ENCODE measurements at places on chromosomes 3 and 15.
A peak's percentile ranks its signal among the peaks of the same experiment; 100 is the strongest.

- no peak for DNase-seq
- no peaks in the 10 kb centered on the region for H3K27me3 ChIP-seq
- no peaks in the 10 kb centered on the region for H3K36me3 ChIP-seq
- no peak overlapping the region for H3K27ac ChIP-seq
- H3K4me3 ChIP-seq, result no peak overlapping the region
Observed at GRCh38 chr3:186381424-186382216, 19.6 kb upstream of the DGKG start.

DNA sequence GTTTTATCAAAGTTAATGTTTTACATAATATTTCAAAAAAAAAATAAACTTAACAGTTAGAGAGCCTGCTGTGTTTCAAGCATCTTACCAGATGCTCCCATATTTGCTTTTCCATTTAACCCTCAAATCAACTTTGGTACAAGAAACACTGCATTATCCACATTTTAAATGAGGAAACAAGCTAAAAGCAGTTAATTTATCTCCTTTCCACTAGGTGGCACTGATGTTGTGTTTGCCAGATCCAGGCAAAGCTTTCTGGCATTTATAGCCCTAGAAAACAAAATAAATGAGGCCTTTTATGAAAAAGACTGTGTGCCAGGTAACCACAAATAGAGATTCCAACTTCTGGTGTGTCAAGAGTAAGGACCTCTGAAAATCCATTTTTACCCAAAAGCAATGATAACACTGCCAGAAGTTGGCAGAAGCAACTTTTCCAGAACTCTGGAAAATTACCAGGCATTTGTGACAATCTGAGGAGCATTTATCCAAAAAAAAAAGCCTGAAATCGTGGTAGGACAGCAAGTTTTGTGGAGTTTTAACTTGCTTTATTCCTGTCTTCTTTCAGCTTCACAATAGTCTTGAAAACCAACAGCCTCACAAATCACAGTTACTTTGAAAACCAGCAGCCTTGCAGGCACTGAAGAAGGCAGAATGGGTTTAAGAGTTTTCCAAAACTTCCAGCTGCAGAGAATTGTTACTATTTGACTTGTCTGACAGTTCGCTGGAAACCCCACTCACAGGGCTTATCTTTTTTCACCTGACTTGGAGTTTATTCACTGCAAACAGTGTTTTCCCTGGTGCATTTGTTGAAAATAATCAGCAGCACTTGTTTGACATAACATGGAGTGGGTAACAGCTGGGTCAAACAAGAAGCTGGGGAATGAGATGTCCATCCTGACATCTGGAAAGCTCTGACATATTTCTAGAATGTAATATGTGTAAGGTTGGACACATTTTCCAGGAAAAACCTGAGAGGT is 9.2 kb downstream of the FAM162A start:
- H3K27ac ChIP-seq, result no peak overlapping the region
- H3K4me1 ChIP-seq, result no peaks in the 10 kb centered on the region
- peak; percentile 14 for DNase-seq
- H3K36me3 ChIP-seq, result no peaks in the 10 kb centered on the region
- H3K4me3 ChIP-seq, result no peak overlapping the region

- no peaks in the 10 kb centered on the region for H3K36me3 ChIP-seq
- no peak overlapping the region for H3K4me3 ChIP-seq
- DNase-seq, result peak; percentile 92
- no peaks in the 10 kb centered on the region for H3K27me3 ChIP-seq
- H3K27ac ChIP-seq, result peak overlapping the region; percentile 90
Observed at GRCh38 chr3:23051240-23052140, 151.6 kb upstream of the UBE2E2 start.

DNA sequence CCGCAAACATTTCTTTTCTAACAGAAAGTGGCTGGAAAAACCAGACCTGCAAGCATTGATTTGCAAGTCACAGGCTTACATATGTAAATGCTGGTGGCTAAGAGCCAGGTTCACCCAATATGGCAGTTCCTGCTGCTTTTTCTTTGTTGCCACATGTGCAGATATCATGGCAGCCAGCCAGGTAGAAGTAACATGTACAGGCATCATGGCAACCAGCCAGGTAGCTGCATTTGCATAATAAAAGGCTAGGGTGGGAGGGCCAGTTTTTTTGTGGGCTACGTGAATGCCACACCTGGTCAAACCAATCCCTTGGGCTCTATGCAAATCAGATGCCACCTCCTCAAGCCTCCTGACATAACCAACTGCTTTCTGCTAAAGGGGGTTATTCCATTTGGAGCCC is 2.8 kb upstream of the SMCO1 start:
- H3K4me1 ChIP-seq, result peaks cover 8% of the 10 kb centered on the region
- DNase-seq, result no peak
- no peak overlapping the region for H3K27ac ChIP-seq
- H3K4me3 ChIP-seq, result no peak overlapping the region
- H3K36me3 ChIP-seq, result no peaks in the 10 kb centered on the region

DNA sequence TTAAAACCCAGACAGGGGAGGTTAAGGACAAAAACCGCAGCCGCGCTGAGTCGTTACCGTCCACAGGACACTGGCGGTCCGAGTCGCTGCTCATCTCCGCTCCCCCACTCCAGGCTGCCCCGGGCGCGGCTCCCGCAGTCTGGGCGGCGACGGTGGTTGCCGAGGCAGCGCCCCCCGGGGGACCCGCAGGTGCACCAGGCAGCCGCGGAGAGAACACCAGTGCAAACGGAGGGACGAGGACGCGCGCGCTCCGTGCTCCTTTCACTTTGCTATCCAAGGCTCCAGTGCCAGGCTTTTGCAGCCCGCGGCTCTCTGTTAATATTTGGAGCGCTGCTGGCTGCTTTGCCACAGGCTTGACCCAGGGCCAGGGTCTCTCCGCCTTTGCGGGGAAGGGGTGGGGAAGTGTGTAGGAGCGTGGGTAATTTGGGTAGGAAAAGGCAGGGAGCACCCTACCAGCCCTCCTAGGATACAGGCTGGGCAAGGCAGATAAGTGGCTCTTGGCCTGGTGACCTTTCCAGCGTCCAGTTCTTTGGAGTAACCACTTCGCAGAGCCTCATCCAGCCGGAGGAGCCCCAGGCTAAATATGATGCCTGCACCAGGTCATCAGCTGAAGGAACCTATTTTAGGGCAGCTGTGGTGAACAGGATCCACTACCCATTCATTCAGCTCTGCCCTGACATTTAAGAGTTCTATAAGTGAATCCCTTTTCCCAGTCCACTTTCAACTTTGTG is at the start of gene GADL1:
GADL1 (minus strand) TSS at position 141 of the 731 bp plus-strand sequence; CDS start at position 94, 47 bp downstream.
- peaks cover 5% of the 10 kb centered on the region for H3K4me1 ChIP-seq
- peak within 1 kb of the TSS; percentile 39 for H3K4me3 ChIP-seq
- no peaks in the 10 kb centered on the region for H3K36me3 ChIP-seq
- peak; percentile 36 for DNase-seq
- H3K27me3 ChIP-seq, result peaks cover 23% of the 10 kb centered on the region

DNA sequence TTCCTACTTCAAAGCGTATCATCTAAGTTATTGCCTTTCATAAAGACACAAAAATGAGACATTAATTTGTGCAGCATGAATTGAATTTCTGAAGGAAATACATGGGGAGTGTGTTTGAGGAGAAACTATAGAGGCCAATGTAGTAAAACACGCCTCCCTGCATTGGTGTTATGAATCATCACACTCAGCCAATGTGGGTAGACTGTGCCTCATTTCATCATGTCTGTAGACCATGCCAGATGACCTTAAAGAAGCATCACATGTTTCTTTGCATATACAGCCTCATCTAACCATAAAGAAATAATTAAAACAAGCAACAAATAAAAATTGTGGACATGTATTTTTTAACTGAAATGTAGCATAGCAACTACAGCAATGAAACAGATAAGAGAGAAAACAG is 486.0 kb upstream of the ADAMTS9 start:
- H3K27me3 ChIP-seq, result no peaks in the 10 kb centered on the region
- H3K4me1 ChIP-seq, result peaks cover 15% of the 10 kb centered on the region
- no peak overlapping the region for H3K4me3 ChIP-seq

GRCh38 chr3:185959609-185960521 is 22.1 kb upstream of the TRA2B start:
- no peaks in the 10 kb centered on the region for H3K27me3 ChIP-seq
- peak overlapping the region; percentile 94 for H3K27ac ChIP-seq
- peaks cover 21% of the 10 kb centered on the region for H3K4me1 ChIP-seq
- DNase-seq, result peak; percentile 72
- H3K4me3 ChIP-seq, result peak overlapping the region; percentile 25

DNA sequence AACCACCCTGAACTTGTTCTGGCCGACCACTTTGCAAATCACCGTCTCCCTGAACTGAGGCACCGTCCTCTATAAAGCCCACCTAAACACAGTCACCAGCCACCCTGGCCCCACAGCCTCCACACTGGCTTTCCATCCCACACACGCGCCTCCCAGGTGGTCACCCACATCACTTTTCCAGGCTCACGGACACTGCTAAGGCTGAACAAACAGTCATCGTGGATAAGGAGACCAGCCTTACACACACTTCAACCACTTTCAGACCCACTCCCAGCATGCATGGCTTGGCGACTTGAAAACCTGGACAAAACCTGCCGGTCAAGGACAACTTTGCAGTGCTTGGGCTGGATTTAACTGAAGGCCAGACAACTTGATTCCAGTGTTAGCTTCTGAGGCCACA is 8.4 kb downstream of the CHSY1 start:
- no peaks in the 10 kb centered on the region for H3K27me3 ChIP-seq
- DNase-seq, result no peak
- H3K36me3 ChIP-seq, result peaks cover 42% of the 10 kb centered on the region
- peak overlapping the region; percentile 24 for H3K27ac ChIP-seq
- H3K4me3 ChIP-seq, result no peak overlapping the region

GRCh38 chr3:102002056-102002455 is 152.7 kb downstream of the NFKBIZ start:
- no peak for DNase-seq
- no peaks in the 10 kb centered on the region for H3K36me3 ChIP-seq
- no peak overlapping the region for H3K27ac ChIP-seq
- H3K4me1 ChIP-seq, result no peaks in the 10 kb centered on the region

DNA sequence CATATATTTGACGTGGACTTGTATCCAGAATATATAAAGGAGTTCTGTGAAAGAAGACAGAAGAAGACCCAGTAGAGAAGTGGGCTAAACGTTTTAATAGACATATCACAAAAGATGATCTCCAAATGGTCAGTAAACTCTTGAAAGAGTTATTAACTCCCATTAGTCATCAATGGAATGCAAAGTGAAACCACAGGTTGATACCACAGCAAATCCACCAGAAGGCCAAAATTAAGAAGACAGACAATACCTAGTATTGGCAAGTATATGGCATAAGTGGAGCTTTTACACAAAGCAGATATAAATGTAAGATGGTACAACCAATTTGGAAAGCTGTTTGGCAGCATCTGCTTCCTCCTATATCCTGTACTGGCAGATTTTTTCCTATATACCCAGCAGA is 6.0 kb downstream of the SPATA16 start:
- DNase-seq, result no peak
- no peak overlapping the region for H3K4me3 ChIP-seq
- no peaks in the 10 kb centered on the region for H3K36me3 ChIP-seq
- no peak overlapping the region for H3K27ac ChIP-seq
- H3K27me3 ChIP-seq, result 0 out of 2 replicates have a peak, but pooled peaks cover 7% of the 10 kb centered on the region
- H3K4me1 ChIP-seq, result no peaks in the 10 kb centered on the region

DNA sequence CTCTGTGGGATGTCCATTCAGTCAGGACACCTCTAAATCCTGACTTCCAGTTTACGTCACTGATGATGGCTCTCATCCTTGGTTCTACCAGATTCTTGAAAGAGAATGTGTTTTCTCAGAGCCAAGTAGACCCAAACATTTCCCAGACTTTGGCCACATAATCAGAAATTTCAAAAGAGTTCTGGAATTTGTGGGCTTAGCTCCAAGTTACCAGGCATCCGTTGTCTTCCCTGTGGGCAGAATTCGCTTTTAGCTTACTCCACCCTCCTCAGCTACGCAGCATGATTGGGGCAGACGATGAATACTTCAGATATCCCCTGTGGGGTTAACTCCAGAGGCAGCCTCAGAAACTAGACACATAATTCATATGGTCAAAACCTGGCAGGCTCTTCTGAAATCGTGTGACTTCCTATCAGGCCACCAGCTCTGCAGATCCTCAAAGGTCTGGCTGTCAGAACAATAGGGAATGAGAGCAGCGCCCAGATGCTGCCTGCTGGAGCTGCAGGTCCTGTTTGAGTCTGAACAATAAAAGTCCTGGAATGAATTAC is 30.6 kb downstream of the CRTC3 start:
- H3K4me3 ChIP-seq, result no peak overlapping the region
- H3K4me1 ChIP-seq, result peaks cover 39% of the 10 kb centered on the region
- no peaks in the 10 kb centered on the region for H3K27me3 ChIP-seq
- no peaks in the 10 kb centered on the region for H3K36me3 ChIP-seq
- peak overlapping the region; percentile 68 for H3K27ac ChIP-seq
- DNase-seq, result peak; percentile 91

DNA sequence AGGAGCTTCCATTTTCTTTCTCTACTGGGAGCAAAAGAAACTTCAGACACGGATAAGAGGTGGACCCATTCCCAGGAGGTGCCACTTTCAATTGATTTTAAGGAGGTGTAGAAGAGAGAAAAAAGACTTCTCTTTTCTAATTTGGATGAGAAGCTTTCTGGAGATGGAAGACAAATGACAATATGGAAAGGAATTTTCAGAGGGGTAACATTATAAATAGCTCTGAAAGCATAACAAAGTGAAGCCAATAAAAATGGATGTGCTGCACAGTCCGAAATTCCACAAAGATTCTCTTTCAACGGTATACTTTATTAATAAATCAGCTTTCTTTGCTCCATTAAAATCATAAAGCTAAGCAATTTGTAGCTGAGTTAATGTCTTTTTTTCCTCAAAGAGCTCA is 607.2 kb upstream of the MDFIC2 start:
- no peak overlapping the region for H3K27ac ChIP-seq
- H3K4me1 ChIP-seq, result no peaks in the 10 kb centered on the region
- DNase-seq, result no peak
- no peak overlapping the region for H3K4me3 ChIP-seq
- H3K36me3 ChIP-seq, result no peaks in the 10 kb centered on the region
- H3K27me3 ChIP-seq, result no peaks in the 10 kb centered on the region

GRCh38 chr3:16417945-16418739 is 95.4 kb downstream of the RFTN1 start:
- 0 out of 2 replicates have a peak, but pooled peaks cover 4% of the 10 kb centered on the region for H3K36me3 ChIP-seq
- H3K27me3 ChIP-seq, result no peaks in the 10 kb centered on the region
- DNase-seq, result no peak
- peaks cover 31% of the 10 kb centered on the region for H3K4me1 ChIP-seq

DNA sequence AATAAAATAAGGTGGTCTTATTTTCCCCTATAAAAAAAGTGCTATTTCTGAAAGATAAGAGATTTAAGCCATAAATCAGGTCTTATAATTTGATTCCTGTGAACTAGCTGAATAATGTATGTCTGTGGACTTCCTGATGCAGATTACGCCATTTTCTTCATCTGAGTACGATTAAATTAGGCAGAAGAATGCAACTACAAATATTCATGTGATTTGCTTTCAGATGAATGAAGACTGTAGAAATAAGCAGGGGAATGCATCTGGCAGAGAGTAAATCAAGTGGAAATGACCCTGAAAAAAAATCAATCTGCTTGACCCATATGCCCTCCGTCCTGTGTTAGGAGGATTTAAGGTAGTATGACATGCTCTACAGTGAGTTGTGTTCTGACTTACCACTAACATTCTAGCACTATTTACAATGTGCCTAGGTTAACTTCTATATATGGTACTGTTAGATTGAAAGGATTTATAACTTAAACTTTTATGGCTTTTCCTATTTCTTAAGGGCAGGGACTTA is 14.7 kb downstream of the BNIP2 start:
- H3K36me3 ChIP-seq, result peaks cover 89% of the 10 kb centered on the region
- H3K4me1 ChIP-seq, result no peaks in the 10 kb centered on the region
- H3K27me3 ChIP-seq, result no peaks in the 10 kb centered on the region
- no peak overlapping the region for H3K27ac ChIP-seq
